ENCODE measurements at places on chromosomes 11 and 22.

DNA sequence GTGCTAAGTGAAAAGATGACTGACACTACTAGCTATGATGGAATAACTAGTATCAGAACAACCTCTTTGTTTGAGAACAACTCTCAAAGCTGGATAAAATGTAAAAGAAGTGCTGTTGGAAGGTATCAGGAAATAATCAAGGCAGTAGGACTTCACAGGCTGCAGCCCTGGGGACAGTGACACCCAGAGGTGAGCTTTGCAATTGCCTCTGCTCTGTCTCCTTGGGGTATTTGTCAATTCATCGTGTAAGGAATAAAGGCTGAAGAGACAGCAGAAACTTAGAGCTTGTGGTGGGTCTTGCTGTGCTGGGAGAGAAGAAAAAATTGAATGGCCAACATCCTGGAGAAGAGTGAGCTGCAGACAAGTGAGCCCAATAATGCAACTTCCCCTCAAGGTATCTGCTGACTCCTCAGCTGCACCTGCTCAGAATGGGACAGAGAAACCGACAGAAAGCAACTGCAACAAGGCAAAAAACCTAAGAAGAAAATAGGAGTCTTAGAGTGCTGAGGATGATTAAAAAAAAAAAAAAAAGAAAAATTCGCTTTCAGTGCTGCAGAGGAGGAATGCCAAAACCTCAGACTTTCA is 141.1 kb downstream of the RCN1 start:
- peak; percentile 6 for DNase-seq

GRCh38 chr11:21909145-21909544 is 283.7 kb upstream of the ANO5 start:
- DNase-seq: no peak

GRCh38 chr11:77636731-77637344 is 756 bp downstream of the CLNS1A start:
- DNase-seq: no peak

DNA sequence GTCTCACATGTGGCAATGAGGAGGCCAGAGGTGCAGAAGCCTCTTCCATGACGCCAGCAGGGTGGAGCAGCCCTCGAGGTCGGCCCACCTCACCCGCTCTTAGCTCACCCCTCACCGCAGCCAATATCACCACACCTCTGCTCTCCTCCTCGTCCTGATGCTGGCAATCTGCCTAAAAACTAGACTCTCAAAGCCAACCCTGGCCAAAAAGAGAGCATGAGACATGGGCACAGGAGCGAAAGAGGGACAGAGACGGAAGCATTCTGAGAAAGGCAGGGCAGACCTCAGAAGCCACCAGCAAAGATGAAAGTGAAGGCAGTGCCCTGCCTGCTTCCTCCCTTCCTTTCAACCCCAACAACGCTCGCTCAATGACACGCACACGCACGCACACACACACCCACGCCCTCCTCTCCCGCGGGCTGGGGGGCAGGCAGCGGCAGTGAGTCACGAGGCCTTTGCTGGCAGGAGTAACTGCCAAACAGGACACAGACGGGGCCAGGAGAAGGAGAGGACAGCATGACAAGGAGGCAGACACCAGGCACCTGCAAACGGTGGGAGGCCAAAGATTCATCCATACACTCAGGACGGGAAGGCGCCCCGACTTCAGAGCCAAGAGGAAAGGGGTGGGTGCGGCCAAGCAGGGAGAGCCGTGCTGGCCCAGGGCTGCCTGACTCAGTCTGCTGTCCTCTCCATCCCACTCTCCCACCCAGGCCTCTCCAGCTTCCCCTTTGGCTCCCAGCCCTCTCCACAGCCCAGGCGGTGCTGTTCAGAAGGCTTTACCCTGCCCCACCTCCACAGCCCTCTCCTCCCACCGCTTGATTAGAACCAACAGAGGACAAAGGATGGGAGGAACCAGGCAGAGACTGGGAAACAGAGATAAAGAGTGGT is 11.4 kb downstream of the IGSF9B start:
- peak; percentile 92 for DNase-seq

Data from T-helper 2 cell treated with Interferon-gamma antibody and Interleukin-4, amounts not matched to agents 5 μg/mL and 100 μg/mL, for 36 hours (primary cell).